Heart right ventricle (tissue), 16 donors: ENCODE measurements at places on chromosomes 4 and X. TPM values are rescaled to one million over a fixed set of nuclear protein-coding genes. Genes with fewer than 3 reads are reported as not detected.

- DNase-seq: no peak
Measured at GRCh38 chrX:68443155-68443868, 10.0 kb upstream of the OPHN1 start.

DNA sequence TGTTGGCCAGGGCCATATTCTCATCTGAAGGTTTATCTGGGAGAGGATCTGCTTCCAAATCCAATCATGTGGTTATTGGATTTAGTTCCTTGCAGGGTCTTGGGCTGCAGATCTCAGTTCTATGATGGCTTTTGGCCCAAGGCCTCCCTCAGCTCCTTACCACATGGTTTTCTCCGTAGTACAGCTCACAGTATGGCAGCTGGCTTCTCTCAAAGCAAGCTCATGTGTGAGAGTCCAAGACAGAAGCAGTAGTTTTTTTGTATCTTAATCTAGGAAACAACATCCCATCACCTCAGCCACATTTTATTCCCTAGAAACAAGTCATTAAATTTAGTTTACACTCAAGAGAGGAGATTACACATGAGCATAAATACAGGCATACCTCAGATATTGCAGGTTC lies 24.5 kb downstream of the MND1 start:
- DNase-seq: no peak

DNA sequence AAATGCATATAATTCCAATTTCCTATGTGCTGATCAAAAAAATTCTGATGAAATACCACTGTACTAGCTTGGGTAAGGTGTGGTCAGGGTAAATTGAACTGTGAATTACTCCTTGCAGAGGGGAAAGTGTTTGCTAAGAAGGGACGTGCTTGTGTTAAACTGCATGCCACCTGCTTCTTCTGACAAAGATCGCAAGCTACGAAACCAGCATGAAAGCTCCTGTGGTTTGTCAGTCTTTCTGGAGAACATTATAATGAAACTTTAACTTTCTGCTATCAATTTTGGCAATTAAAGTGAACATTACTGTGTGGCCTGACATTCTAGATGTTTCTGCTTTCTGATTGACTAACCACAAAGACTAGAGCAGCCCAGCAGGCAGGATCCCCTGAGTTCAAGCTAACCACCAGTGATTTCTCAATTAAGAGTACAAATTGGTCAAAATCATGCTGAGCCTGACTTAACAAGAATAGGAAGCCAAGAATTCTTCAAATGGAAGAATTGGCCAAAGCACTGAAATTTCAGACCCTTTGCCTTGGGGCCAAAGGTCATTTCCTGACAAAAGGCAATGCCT lies 239.0 kb downstream of the SLITRK2 start:
- DNase-seq: no peak

Gene SERTM2
- not detected for polyA plus RNA-seq

Gene HAND2
- 48.6 TPM for polyA plus RNA-seq

GRCh38 chrX:13266641-13267345 lies 53.1 kb downstream of the ATXN3L start:
- DNase-seq: no peak

DNA sequence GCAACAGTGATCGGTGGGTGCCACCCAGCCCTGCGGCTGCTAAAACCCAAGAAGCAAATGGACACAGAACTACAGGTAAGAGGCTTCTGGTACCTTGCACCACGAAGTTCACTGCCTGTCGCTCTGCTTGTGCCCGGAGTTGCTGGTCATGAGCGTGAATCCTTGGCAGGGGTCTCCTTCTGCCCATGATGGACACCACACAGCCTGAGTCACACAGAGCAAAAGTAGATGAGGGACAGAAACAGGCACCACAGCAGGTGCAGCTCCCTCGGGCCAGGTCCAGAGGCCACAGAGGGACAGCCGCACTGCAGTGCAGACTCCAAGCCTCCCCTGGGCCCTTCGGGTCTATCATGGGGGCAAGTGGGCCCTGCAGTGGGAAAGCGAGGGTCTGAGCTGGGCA lies 22.4 kb downstream of the NAT8L start:
- DNase-seq: no peak

Gene ARAP2
- polyA plus RNA-seq: 0.19 TPM

Gene RNF150
- 22.8 TPM for polyA plus RNA-seq

DNA sequence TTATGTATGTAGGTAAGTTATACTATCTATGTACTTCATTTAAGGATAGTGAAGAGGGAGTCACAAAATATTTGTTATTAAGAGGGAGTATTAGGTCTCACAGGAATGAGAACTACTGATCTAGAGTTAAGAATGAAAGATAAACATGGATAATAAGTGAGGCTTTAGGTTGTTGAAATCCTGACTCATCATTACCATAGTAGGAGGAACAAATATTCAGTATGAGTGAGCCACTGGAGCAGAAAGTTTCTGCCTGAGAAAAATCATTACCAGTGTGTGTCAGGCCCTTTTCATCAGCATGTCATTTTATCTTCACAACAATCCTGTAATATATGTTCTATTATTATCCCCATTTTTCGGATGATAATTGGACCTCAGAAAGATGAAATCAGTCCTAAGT lies 27.2 kb upstream of the IGSF1 start:
- no peak for DNase-seq
